Peyer's patch (tissue), 4 donors: ENCODE measurements at places on chromosomes 3 and 15. TPM values are rescaled to one million over a fixed set of nuclear protein-coding genes. Genes with fewer than 3 reads are reported as not detected.

- DNase-seq: peak; percentile 75
Observed at GRCh38 chr3:123411340-123412040, 37.4 kb downstream of the ADCY5 start.

DNA sequence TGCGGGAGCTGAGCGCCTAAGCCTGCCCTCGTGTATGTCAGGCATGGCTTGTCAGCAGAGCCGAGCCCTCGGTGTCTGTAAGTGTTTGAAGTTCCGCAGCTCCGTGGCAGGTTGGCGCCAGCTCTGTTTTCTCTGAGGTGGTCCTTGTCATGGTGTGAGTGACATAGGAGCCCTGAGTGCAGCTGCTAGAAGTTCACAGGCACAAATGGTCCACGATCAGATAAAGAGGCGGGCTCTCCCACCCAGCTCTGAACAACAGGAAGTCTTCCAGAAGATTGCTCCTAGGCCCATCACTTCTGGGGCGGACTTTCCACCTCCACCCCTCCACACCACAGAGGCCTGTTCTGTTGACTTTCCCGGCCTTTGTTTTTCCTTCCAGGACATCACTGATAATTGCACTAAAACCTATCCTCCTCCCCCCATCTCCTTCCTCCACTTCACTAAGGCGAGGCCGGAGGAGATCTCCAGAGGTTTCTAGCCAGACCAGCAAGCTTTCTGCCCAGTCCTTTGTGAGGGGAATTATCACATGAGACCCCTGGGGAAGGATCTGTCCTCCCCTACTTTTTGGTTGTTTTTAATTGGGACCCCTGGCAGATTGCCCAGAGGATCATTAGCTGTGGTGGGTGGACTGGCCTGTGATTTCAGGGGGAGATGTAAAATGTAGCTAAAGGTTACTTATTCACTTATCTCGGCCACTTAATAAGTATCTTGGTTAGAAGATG lies 19.9 kb downstream of the ITPR1 start:
- DNase-seq: no peak

GRCh38 chr3:42750834-42751233 lies 22.2 kb downstream of the CCDC13 start:
- DNase-seq: no peak

DNA sequence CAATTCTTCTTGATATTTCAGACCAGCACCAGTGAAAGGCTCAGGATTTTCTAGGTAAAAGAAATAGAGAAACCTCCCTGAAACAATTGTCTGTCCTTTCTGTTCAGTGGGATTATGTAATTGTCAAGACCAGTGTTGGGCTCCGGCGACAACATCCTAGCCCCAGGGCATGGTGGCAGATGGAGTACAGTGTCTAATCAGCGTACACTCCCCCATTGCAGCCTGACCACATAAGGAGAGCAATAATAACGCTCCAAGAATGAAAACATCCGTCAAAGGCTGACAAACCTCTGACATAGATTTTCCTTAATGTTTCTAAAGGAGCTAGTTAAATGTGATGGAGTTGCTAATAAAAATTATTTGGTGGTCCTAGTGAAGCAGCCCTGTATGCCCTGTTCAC lies 144.6 kb downstream of the EBLN2 start:
- DNase-seq: no peak

DNA sequence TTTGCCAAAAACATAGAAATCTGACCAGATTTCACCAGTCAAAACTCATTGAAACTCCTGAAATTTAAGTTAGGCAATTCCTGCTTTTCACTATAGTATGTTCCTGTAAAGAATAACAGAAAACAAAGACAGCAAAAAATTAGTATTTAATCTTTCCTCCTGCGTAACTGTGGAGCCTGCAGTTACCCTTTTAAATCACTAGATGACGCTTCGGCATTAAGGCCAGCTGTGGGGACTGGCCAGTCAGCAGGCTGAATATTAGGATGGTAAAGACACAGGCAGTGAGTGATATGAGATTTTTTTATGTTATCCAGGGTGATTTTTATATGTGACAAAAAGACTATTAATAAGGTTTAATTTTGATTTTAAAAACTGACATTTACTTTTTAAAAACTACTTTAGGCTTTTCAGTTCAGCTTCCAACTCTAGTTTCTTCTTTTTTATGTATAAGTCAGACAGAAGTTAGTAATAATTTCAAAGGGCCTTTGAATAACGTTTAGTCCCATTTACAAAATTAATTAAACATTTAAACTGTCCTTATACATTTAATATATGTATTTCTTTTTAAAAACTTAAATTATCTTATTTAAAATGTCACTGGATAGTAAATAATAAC lies 165.1 kb downstream of the PPM1L start:
- DNase-seq: no peak

Gene SEC61A1
- total RNA-seq: 139 TPM

GRCh38 chr3:76547674-76548073 lies 492.2 kb upstream of the ROBO2 start:
- DNase-seq: no peak

- DNase-seq: no peak
Observed at GRCh38 chr15:73906346-73907034, 19.8 kb upstream of the LOXL1 start.

DNA sequence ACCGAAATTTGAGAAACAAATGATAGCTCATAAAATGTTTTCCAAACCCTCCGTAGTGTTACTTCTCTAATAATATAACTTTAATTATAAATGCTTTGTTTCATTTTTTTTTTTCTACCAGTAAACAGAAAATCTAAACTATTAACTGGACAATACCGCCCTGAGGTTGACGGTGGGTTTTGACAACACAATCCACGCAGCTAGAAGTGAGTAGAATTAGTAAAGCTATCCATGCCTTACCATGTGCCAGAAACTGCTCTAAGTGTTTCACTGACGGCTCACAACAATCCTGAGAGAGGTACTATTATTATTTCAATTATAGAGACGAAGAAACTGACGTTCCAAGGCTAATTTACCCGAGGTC lies 410 bp downstream of the NDUFAF1 start:
- no peak for DNase-seq

DNA sequence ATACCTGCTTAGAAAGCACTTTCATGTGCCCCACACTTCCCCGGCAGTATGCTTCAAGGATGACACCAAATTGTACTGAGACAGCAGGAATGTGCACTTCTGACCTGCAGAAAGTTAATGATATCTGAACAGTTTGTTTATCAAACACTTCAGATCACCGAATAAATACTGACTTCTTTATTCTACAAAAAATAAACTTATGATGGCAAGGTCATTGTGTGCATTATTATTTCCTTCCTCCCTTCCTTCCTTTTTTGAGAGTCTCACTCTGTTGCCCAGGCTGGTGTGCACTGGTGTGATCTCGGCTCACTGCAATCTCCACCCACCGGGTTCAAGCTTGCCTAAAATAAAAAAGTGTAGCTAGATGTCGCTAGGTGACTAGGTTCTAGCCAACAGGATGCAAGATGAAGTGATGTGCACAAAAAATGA lies 80.3 kb downstream of the FAIM start:
- DNase-seq: no peak

DNA sequence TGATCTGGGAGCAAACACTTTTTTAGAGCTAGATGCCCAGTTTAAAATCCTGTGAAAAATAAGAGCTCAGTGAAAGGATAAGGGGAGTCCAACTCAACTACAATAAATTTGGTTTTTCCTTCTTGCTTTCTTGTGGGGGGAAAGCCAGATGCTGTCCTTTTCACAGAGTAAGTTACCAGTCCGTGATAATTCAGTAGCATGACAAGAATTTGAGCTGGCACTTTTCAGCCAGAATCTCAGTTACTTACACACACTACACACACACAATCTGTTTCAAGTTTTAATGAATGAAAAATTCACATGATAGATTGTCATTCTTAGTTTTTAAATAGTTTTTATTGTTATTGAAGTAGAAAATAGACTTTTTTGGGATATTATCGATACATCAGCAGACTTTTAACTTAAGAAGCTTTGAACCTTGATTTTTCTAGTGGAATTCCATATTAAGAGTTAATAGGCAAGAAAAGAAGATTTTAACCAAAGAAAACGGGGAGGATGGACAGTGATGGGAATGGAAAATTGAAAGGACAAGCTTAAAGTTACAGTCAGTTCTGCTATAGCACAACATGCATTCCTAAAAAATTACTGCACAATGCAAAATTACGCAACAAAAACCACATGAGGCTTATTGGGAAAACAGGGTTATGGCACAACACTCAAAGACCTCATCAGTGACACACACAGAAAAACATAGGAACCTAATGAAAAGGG lies 47.0 kb downstream of the PSMD6 start:
- no peak for DNase-seq

DNA sequence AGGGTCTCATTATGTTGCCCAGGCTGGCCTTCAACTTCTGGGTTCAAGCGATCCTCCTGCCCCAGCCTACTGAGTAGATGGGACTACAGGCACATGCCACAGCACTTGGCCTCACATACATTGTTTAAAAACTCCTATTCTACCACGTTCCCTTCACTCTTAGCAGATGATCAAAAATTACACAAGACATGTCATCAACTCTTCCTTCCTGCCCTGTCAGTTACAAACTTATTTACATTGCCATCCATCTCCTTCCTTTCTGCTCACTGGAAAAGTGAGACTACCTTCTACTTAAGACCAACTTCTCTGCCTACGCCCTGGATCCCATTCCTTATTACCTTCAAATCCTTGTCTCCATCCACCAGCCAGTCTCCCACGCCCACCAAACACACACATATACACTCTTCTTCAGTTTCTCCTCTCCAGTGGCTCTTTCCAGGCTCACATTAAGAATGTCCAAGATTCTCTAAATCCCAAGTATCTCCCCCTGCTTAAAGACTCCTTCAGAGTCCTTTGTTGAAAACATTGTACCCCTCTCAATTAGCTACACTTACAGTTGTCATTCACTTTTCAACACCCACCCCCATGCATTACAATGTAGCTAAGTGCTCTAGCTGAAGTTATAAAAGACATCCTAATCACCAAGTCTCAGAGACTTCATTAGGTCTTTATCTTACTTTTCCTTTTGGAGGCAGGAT lies 4.3 kb downstream of the PEAK1 start:
- DNase-seq: no peak

DNA sequence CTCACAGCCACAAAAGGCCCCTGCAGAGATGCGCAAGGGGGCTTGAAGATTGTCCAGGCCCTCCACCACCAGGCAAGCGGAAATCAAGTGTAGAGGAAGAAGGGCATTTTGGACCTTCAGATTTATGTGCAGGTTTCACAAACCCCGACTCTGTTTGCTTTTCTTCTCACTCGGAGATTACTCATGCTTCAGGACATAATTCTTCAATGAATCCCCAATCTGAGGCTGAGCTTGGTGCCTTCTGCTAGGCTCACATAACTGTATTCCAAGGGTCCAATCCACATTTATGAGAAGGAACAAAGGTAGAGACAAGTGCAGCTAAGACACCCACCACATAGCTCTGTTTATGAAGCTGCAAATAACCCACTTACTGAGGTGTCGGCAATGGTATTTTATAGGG lies 50.6 kb upstream of the NMNAT3 start:
- DNase-seq: no peak

Gene ALS2CL
- total RNA-seq: 113 TPM

Gene GPR27
- not detected for total RNA-seq
